ENCODE measurements at places on chromosomes 5 and 9.

DNA sequence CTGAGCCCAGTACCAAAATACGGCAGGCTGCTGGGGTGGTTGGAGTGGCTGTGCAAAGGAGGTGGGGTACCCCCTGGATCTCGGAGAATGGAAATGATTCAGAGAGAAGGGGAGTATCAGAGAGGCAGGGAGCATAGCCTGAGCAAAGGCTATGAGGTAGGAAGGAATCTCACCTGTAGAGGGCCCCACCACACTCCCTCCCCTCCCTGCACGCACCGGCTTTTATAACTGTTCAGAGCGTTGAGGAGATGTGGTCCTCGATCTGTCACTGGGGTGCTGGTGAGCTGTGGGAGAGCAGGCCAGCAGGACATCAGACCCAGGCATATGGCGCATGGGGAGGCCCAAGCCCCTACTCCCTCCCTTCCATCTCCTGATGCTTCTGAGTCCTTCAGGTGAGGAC is 13.2 kb downstream of the PHF19 start:
- DNase-seq, result no peak

DNA sequence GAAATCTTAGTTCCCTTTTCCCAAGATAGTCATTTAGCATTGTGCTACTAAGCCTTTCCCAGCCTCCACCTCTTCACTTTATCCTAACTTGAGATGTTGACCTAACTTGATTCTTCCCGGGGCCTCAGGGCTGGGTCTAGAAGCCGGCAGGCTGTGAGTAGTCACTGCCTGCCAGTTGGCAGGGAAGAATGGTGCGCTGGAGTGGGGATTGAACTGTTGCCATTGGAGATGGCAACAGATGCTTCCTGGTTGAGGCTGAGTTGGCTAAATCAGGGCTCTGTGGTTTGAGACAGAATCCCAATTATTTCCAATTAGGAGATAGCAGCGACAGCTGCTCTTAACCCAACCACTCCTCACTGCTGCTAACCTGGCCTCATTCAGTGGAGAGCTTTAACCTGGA is 343.1 kb downstream of the BRINP1 start:
- peak; percentile 52 for DNase-seq

- DNase-seq, result no peak
Measured at GRCh38 chr9:114171500-114171899, 16.2 kb downstream of the COL27A1 start.

DNA sequence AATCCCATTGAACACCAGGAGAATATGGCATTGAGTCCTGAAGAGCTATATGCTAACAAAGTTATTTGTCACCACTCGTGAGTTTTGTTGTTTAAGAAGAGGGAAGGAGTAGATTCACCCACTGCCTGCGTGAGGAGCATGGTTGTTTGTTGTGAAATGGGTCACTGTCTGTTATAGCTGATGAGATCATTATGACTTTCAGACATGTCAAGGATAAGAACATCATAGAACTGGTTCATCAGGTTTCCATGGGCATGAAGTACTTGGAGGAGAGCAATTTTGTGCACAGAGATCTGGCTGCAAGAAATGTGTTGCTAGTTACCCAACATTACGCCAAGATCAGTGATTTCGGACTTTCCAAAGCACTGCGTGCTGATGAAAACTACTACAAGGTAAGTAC is 76.9 kb downstream of the SYK start:
- DNase-seq, result no peak

DNA sequence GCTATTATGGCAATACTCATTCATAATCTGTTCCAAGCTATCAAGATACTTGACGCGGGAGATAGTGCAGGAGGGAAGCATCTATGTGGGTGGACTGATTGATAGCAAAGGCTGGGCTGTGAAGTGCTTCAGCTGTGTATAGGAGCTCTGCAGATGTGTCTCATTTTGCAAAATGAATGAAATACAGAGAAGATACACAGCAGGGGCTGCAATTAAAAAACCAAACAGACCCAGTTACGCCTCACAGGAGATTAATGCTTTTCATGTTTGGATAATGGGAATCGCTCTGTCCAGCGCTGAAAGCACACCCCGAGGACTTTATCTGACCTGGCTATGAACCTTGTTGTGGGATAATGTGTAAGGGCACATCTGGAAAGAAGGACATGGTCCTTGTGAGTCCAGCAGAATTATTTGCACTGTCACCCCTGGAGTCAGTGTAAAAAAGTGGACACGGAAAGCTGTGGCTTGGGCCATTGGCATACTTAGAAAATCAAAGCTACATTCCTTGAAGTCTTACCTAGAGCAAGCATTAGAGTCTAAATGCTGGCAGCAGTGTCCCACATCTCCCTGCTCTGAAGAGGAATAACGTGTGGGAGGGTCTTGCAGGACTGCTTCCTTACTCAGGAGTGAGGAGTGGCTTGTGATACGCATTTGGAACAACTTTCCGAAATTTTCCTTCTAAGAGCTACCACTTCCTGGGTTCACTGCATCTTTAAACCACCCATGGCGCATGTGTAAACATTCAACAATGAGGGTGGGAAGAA is 2.6 kb downstream of the SH3RF2 start:
- DNase-seq, result no peak

DNA sequence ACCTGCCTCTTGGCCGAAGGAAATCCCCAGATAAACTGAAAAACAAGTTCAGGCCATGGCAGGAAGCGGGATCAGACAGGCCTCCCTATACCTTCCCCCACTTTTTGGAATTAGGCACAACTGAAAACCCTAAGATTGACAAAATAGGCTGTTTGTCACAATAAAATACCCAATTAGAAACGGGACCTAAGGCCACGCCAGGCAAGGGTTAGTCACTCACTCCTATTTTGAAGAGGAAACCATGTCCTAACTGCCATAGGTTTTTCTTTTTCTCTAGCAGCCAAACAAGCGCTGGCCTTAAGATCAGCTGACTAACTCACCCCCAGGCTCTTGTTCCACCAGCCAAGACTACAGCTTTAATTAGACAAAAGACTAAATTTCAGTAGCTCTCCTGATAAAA is 11.9 kb downstream of the FBP2 start:
- DNase-seq, result no peak

DNA sequence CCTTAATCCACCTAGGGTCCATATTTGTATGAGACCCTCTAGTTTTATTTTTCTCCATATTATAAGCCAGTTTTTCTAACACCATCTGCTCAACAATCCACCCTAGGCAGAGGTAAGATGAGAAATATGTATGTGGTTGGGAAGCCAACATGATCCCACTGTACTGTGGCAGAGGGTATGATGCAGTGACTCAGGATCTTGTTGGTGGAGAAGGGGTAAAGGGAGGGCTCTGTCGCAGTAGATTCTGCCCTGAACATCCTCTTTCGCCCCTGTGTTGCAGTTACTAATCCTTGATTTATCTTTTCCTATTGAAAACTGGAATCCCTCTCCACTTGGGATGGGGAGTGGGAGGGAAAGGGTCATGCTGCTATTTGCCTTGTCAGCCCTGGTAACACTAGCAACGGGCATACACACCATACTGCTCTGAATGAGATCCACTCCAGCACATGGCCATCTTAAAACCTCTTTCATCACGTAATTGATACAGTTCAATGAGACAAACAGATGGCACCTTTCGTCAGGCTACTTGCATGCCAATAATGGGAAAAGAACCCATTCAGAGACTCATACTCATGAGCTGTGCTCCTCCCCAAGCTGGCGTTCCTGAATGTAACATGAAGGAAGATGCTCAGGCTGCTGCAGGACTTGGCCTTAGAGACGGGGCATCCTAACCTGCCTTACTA is 63.0 kb downstream of the ADAMTS12 start:
- no peak for DNase-seq

DNA sequence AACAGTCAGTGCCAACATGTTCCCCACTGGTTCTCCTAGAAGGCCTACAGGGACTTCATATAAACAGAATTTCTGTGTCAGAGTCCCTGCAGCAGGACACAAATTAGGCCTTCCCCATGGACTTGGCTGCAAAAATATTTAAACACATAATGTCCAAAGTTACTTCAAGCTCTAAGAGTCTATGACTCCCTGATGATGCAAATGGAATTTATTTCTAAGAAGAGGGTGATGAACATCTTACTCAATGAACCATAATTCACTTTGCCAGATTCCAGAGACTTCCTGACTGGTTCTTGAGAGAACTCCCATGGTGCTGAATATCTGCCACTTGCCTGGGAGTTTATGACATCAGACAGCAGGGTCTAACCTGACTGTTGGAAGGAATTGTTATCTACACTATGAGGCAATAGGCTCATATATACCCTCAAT is 32.7 kb upstream of the ADRA1B start:
- DNase-seq, result no peak

DNA sequence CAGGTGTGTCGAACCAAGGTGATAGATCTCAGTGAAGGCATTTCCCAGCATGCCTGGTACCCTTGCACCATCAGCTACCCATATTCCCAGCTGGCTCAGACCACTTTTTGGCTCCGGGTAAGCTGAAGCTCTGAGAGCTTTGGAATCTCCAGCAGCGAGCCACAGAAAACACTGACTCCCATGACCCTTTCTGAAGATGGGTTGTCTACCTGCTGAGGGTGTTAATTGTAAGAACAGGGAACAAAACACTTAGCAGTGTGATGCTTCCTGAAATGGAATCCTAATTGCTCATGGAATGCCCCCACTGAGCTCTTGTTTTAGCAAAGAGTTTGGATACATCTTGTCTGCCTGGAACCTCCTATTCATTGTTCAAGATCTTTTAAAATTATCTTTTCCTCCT is 177.7 kb downstream of the PAPPA start:
- DNase-seq, result no peak
